T-helper 1 cell (primary cell): ENCODE measurements at places on chromosomes 3 and 15.

GRCh38 chr3:195746346-195746745 lies 25.6 kb downstream of the MUC20 start:
- DNase-seq, result no peak

DNA sequence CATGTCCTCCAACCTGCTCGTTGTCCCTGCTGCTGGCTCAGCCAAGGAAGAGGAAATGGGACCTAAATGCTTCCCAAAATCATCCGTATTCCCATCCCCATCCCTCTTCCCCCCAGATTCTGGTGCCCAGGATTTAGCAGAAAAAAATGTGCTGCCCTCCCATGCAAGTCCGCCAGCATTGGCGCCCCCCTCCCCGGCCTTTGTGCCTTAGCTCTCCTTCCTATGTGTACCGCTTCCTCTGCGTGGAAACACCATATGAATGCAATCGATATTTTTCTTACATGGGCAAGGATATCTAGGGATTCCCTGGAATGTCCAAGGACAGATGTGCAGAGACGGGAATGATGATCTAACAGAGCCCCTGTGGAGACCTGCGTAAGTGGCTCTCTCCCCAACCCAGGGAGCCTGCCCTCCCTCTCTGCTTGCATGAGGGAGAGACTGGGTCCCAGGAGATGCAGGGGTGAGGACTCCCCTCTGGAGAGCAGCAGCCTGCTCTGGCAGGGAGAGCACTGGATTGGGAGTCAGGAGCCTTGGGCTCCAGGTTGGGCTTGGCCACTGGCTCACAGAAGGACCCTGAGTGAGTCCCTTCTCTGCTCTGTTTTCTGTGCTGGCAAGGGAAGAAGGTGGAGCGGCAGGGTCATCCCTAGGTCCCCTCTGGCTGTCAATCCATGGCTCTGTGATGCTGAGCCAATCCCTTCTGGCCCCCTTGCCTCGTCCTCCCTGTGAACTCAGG lies 227.2 kb downstream of the XXYLT1 start:
- DNase-seq, result no peak

- no peak for DNase-seq
Measured at GRCh38 chr15:70264014-70264582, 166.4 kb upstream of the TLE3 start.

- DNase-seq, result peak; percentile 88
Measured at GRCh38 chr3:189394599-189395121, 222.9 kb downstream of the TPRG1 start.

DNA sequence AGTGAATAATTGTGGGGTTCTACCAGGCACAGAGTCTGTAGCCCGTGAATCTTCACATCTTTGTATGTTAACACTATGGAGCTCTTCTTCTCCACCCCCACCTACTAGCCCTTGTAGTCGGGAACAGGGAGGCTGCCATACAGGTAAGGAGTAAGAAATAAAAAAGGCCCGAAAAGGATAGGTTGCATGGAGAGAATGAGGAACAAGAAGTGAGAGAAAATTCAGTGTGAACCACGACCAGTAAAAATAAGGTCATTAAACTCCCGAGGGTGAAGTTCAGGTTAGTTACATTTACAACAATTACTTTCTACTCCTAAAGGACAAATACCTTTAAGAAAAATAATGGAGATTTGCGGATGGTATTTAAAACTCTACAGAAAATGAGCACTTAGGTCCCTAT lies 53.3 kb downstream of the OSBPL10 start:
- DNase-seq, result no peak

GRCh38 chr3:10717756-10718155 lies 98.3 kb upstream of the SLC6A11 start:
- DNase-seq, result no peak

- no peak for DNase-seq
Measured at GRCh38 chr3:190224863-190225692, 97.2 kb downstream of the CLDN1 start.

GRCh38 chr3:11582191-11582968 lies 61.3 kb downstream of the VGLL4 start:
- DNase-seq, result no peak

GRCh38 chr3:9754678-9755077 lies 4.9 kb downstream of the OGG1 start:
- peak; percentile 32 for DNase-seq

GRCh38 chr15:66163553-66163952 lies 90.0 kb downstream of the MEGF11 start:
- DNase-seq, result no peak

GRCh38 chr3:131705558-131706051 lies 202.8 kb upstream of the MRPL3 start:
- no peak for DNase-seq

DNA sequence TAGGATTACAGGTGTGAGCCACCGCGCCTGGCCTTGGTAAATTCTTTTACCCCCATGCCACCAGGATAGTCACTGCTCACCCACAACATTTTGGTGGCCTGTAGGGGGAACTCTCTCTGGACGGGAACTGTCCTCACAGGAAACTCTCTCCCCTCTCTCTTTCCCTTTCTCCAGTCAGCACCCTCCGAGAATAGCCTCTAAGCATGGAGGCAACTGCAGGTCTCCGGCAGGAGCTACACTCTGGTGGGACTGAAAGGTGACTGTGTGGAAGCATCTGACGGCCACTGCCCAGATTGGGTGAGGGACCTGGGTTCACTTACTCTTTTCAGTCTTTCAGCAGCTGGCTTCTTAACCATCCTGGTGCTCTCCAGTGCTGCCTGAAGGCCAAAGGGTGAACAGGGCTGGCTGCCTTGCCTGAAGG lies 21.3 kb downstream of the TRANK1 start:
- no peak for DNase-seq

- DNase-seq, result no peak
Measured at GRCh38 chr3:42264399-42265058, 1.5 kb downstream of the CCK start.

DNA sequence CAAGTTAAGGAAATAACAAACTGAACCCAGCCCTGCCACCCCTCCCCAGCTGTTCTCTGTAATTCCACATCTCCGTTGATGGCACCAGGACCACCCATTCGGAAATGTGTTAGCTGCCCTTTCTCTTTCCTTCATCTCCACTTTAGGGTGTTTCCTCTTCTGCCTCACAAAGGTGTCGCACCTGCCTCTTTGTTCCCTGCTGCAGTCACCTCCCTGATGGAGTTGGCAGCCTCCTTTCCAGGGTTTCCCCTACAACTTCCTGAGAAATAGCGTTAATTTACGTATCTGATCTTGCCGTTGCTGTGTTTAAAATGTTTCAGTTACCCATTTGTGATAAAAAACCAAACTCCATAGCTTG lies 57.3 kb downstream of the GPR171 start:
- no peak for DNase-seq

GRCh38 chr15:74373056-74373650 lies 5.7 kb upstream of the CYP11A1 start:
- no peak for DNase-seq
